Activated T-cell treated with anti-CD3 and anti-CD28 coated beads for 1 hour (primary cell): ENCODE measurements at places on chromosomes 1 and 21.

GRCh38 chr1:15966081-15966955 is 9.6 kb downstream of the ZBTB17 start:
- DNase-seq, result no peak

DNA sequence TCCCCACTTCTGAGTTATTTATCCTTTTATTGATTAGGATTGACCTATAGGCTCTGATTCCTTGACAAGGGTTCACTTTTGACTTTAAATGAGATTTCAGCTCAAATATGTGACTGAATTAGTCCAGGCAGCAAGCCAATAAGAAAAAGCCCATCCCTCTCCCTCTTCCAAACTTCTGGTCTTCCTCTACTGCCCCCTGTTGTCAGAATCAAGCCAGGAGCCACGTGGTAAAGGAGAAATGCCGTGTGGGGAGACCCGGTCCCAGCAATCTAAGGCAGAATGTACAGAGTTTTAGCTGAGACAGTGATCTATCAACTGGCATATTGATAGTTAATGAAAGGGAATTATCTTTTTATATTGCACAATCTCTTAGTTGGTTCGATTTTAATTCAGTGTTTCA is 5.2 kb downstream of the ADAMTS5 start:
- no peak for DNase-seq

- DNase-seq, result no peak
Observed at GRCh38 chr21:30839304-30839703, 9.7 kb upstream of the KRTAP7-1 start.

- no peak for DNase-seq
Observed at GRCh38 chr1:33225586-33225985, 30.7 kb upstream of the ZNF362 start.

DNA sequence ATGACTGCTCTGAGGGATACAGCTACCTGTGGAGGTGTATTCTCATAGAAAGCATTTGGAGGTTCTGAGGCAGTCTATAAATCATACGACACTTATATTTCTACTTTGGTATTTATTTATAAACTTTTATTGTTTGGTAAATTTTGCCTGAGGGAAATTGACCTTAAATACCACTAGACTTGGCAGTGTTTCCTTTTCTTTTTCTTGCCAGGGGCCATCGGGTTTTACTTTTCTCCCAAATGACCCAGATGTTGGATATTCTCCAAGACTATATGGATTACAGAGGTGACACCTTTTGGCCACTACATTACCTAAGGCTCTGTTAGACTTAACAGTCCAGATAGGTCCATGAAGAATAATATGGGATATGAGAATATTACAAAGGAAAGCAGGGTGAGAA is 28.2 kb downstream of the CHD1L start:
- no peak for DNase-seq

DNA sequence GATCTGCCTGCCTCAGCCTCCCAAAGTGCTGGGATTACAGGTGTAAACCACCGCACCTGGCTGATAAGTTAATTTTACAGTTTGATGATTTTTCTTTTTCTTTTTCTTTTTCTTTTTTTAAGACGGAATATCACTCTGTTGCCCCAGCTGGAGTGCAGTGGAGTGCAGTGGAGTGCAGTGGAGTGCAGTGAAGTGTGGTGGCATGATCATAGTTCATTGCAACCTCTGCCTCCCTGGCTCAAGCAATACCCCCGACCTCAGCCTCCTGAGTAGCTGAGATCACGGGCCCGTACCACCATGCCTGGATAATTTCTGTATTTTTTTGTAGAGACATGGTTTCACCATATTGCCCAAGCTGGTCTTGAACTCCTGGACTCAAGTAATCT is 84.4 kb upstream of the CXADR start:
- no peak for DNase-seq

- DNase-seq, result no peak
Observed at GRCh38 chr1:50423670-50424000, 392 bp upstream of the DMRTA2 start.

- no peak for DNase-seq
Observed at GRCh38 chr1:185208626-185209180, 51.7 kb downstream of the SWT1 start.
